ENCODE measurements at places on chromosomes 11 and 22. TPM values are rescaled to one million over a fixed set of nuclear protein-coding genes. Genes with fewer than 3 reads are reported as not detected.

- peaks cover 2% of the 10 kb centered on the region for H3K4me1 ChIP-seq
- no peak overlapping the region for H3K27ac ChIP-seq
- H3K4me3 ChIP-seq, result no peak overlapping the region
Observed at GRCh38 chr11:5204787-5205186, 4.3 kb upstream of the OR51V1 start.

- no peak for DNase-seq
- H3K27me3 ChIP-seq, result no peaks in the 10 kb centered on the region
- peak overlapping the region; percentile 78 for H3K4me3 ChIP-seq
Observed at GRCh38 chr11:130068986-130069658, 572 bp upstream of the APLP2 start.

DNA sequence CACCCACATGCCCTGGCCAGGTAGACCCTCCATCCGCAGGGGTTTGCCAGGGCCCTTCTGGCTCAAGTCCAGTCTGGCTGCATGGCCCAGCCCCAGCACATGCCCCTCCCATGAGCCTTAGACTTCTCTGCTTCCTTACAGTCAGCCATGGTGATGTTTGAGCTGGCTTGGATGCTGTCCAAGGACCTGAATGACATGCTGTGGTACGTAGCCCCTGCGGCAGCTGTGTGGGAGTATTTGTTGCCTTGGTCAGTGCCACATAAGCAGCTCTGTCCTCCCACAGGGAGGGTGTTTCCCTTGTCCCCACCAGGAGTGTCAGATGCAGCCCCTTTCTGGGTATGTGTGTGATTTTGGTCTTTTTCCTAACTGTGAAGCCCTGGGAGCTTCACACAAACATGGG, 17.5 kb downstream of the CDC45 start:
- H3K36me3 ChIP-seq, result peaks cover 100% of the 10 kb centered on the region
- DNase-seq, result peak; percentile 76
- H3K27ac ChIP-seq, result no peak overlapping the region
- no peaks in the 10 kb centered on the region for H3K4me1 ChIP-seq
- no peak overlapping the region for H3K4me3 ChIP-seq

- H3K4me1 ChIP-seq, result no peaks in the 10 kb centered on the region
- no peak for DNase-seq
Observed at GRCh38 chr22:48675141-48675829, 1152.4 kb downstream of the BRD1 start.

DNA sequence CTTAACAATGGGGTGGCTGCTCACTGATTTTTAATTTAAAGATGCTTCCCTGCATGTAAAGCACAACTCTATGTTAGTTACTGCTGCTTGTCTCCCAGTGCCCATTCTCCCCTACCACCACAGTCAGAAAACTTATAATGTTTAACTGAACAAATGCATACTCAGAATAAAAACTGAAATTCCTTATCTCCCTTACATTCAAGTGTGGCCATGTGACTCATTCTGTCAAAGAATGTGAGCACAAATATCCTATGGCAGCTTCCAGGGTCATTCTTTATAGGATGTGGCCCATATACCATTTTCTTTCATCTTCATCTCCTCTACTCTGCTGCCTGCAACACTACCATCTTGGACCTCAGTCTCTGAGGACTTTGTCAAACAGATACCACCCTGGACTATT, 374.8 kb downstream of the DYNC2H1 start:
- no peaks in the 10 kb centered on the region for H3K36me3 ChIP-seq
- no peaks in the 10 kb centered on the region for H3K27me3 ChIP-seq
- no peak overlapping the region for H3K27ac ChIP-seq
- DNase-seq, result no peak
- no peaks in the 10 kb centered on the region for H3K4me1 ChIP-seq

GRCh38 chr11:134469627-134470026, 57.6 kb upstream of the B3GAT1 start:
- H3K27ac ChIP-seq, result no peak overlapping the region
- H3K4me3 ChIP-seq, result no peak overlapping the region
- H3K4me1 ChIP-seq, result no peaks in the 10 kb centered on the region

GRCh38 chr11:126476266-126476924, 120.9 kb downstream of the ST3GAL4 start:
- no peak for DNase-seq
- peaks cover 3% of the 10 kb centered on the region for H3K4me1 ChIP-seq
- no peaks in the 10 kb centered on the region for H3K36me3 ChIP-seq
- no peak overlapping the region for H3K4me3 ChIP-seq

DNA sequence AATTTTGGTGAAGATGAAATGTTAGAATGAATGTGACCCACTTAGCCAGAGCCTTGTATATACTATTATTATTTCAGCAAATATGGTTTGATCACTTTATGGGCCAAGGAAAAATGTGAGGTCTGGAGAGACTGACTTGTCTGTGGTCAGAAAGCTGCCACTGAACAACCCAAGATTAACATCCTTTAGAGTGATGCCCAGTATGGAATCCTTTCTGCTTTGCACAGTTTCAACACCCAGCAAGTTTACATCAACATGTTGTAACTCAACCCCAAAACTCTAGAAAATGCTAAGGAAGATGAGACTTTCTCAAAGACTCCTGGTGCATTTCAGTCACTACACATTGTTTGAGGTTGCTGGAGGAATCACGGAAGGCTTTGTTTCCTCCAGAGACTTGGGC, 107.7 kb downstream of the SNX19 start:
- no peak overlapping the region for H3K4me3 ChIP-seq
- no peak for DNase-seq
- H3K27ac ChIP-seq, result no peak overlapping the region

DNA sequence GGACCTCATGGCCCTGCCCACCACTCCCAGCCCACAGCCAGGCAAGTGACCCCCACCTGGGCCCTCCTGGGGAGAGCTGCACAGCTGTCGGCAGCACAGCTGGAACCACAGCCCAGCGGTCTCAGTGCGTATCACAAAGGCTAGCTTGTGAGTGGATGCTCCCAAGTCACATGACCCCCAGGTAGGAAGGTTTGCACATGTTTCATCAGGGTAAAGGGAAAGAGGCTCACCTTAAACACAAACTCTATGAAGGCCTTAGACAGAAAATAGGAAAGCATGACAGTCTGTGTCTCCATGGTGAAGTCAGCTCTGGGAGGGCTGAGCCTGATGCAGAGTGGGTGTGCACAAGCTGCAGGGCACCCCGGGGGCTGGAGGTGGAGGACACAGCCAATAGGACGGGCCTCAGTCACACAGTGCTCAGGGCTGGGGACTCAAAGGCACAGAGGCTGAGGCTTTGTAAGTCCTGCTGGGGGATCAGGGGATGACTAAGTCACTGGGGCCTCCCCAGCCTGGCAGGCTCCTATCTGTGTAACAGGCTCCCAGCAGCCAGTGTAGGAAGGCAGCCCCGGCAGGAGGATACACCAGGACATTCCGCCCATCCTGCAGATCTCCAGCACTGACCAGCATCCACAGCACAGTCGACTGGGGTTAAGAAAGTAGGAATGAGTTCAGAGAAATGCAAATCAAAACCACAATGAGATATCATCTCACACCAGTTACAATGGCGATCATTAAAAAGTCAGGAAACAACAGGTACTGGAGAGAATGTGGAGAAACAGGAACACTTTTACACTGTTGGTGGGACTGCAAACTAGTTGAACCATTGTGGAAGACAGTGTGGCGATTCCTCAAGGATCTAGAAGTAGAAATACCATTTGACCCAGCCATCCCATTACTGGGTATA, 22.0 kb downstream of the CELSR1 start:
- H3K4me3 ChIP-seq, result no peak overlapping the region
- H3K4me1 ChIP-seq, result no peaks in the 10 kb centered on the region
- H3K27me3 ChIP-seq, result peaks cover 13% of the 10 kb centered on the region
- no peak for DNase-seq
- no peak overlapping the region for H3K27ac ChIP-seq
- no peaks in the 10 kb centered on the region for H3K36me3 ChIP-seq

DNA sequence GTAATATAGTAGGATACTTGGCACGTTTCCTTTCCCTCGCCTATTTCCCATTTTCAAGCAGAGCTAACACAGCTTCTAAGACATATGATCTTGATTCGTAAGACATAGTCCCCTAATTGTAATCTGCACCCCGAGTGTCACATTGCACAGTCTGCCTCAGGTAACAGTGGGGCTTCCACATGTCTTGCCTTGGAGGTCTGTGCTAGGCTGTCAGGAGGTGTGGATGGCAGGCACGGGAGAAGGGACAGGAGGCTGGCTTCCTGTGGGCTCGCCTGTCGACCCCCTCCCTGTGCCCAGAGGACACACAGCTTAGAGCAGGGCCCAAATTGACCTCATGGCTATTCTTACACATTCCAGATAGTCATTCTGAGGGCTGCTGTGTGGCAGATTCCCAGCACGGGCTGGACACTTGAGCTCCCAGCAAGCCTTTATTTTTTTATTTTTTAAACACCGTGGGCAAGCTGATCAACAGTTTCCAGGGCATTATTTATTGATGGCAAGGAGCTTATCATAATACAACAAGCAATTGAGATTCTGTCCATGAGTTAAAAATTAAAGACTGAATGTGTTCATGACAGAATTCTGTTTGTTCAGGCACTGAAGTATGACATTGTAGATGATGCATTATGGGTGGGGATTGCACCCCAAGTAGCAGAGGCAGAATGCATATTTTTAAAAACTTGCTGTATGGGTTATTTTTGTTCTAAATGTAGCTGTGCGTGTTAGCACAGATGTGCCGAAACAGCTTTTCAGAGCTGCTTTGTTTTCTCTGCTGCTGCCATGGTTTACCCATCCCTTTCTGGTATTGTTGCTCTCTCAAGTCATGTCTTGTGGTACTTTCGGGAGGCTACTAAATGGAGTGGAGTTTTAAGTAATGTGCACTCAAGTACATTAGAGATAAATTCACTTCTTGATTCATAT, 113.0 kb downstream of the ATXN10 start:
- H3K36me3 ChIP-seq, result no peaks in the 10 kb centered on the region
- DNase-seq, result no peak

DNA sequence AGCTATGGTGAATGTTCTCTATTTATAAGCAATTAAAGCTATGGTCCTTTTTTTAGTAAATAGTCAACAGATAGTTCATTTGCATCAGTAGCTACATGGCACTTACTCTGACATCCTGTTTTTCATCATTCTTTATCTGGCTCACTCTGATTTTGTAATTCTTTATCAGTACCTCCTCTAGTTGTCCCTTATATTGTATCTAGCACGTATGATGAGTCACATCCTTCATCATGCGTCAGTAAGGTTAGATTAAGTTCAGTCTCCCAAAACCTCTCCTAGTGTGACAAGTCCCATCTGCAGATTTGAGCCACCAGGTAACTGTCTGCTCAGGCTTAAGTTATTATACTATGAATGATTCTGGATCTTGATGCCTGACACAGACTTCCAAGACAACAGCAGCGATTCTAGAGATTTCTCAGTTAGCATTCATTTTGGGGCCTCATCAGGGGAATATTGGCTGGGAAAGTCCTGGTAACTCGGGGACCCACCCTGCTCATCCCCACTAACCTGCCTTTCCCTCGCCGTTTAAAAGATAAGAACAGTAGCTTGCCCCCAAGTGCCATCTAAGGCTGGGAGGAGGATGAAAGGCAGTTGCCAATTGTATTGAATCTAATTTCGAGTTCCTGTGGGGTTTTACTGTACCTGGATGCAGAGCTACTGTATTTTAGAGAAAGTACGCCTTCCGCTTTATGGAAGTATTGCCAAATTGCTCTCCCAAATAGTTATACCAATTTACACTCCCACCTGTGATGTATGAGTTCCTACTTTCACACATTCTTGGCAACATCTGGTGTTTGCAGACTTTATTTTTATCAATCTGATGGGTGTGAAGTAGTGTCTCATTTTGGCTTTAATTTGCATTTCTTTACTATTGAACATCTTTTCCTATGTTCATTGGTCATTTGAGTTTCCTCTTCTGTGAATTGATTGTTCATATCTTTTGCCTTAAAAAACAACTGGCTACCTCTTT, 55.9 kb downstream of the ZC3H12C start:
- H3K27ac ChIP-seq, result peak overlapping the region; percentile 25
- H3K27me3 ChIP-seq, result no peaks in the 10 kb centered on the region
- H3K4me3 ChIP-seq, result no peak overlapping the region
- H3K36me3 ChIP-seq, result no peaks in the 10 kb centered on the region

DNA sequence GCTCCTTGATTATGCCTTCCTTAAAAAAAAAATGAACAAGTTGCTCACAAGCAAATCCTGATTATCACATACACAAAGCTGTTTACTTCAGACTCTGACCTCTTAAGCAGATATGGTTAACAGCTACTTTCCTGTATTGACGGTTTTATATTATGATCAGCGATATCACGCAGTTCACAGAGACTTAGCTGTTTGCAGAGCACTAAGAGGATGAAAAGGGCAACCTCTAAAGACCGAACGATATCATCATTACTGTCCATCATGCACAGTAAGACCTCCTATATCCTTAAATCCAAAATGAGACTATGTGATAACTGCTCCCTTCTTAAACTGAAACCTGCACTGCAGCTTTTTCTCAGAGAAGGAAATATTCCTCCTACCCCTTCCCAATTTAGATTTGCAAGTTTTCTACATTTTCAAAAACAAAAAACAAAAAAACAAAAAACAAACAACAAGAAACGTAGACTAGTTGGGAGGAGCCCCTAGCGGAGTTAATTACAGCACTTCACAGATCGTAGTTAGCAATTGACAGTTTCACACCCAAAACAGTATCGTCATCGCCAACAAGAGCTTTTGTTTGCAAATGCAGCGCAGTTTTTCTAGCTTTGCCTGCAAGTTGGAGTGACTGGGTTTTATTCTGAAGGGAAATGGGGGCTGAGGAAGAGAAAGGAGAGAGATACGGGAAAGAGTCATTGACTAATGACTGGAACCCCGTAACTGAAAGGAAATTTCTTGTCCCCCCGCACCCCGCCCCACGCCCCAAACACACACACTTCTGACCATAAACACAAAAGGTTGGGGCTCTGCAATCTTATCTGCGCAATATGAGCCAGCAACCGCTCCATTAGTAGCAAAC, 1.2 kb downstream of the DDX6 start:
- H3K27me3 ChIP-seq, result no peaks in the 10 kb centered on the region
- peak overlapping the region; percentile 96 for H3K27ac ChIP-seq
- DNase-seq, result no peak
- H3K4me1 ChIP-seq, result peaks cover 5% of the 10 kb centered on the region
- peaks cover 25% of the 10 kb centered on the region for H3K36me3 ChIP-seq

GRCh38 chr11:74641289-74641688, 48.9 kb downstream of the POLD3 start:
- DNase-seq, result peak; percentile 52
- H3K36me3 ChIP-seq, result peaks cover 66% of the 10 kb centered on the region
- H3K4me1 ChIP-seq, result peaks cover 45% of the 10 kb centered on the region

GRCh38 chr11:126282361-126282735, 545 bp upstream of the TIRAP start:
- no peak for DNase-seq
- H3K4me1 ChIP-seq, result peaks cover 19% of the 10 kb centered on the region
- H3K36me3 ChIP-seq, result peaks cover 9% of the 10 kb centered on the region
- no peak overlapping the region for H3K27ac ChIP-seq
- no peak overlapping the region for H3K4me3 ChIP-seq

- no peaks in the 10 kb centered on the region for H3K36me3 ChIP-seq
- no peaks in the 10 kb centered on the region for H3K27me3 ChIP-seq
- H3K27ac ChIP-seq, result no peak overlapping the region
- DNase-seq, result no peak
- no peaks in the 10 kb centered on the region for H3K4me1 ChIP-seq
- no peak overlapping the region for H3K4me3 ChIP-seq
Observed at GRCh38 chr22:43736651-43737050, 75.5 kb downstream of the EFCAB6 start.

- peak overlapping the region; percentile 62 for H3K27ac ChIP-seq
- peaks cover 31% of the 10 kb centered on the region for H3K36me3 ChIP-seq
- H3K27me3 ChIP-seq, result no peaks in the 10 kb centered on the region
- peaks cover 63% of the 10 kb centered on the region for H3K4me1 ChIP-seq
Observed at GRCh38 chr11:65919573-65920371, 546 bp downstream of the DRAP1 start.

UVRAG gene
- 9.2 TPM for polyA plus RNA-seq

RRP8 gene
- 33.4 TPM for polyA plus RNA-seq

FAM181B gene
- not detected for polyA plus RNA-seq

All from K562 (cell line).